Psoas muscle (tissue), 8 donors: ENCODE measurements at places on chromosomes 16 and 17. TPM values are rescaled to one million over a fixed set of nuclear protein-coding genes. Genes with fewer than 3 reads are reported as not detected.

The CCDC200 gene
- total RNA-seq = not detected

- DNase-seq = no peak
- no peaks in the 10 kb centered on the region for H3K36me3 ChIP-seq
- no peak overlapping the region for H3K4me3 ChIP-seq
These were observed 122.4 kb upstream of the NUDT7 start for GRCh38 chr16:77599793-77600415.

- peaks cover 4% of the 10 kb centered on the region for H3K4me1 ChIP-seq
- no peak for DNase-seq
- no peak overlapping the region for H3K4me3 ChIP-seq
- no peaks in the 10 kb centered on the region for H3K36me3 ChIP-seq
- H3K27me3 ChIP-seq = no peaks in the 10 kb centered on the region
These were observed 565.6 kb downstream of the WWOX start for GRCh38 chr16:78664811-78665772.

- no peak overlapping the region for H3K27ac ChIP-seq
- H3K4me3 ChIP-seq = no peak overlapping the region
- no peaks in the 10 kb centered on the region for H3K36me3 ChIP-seq
- H3K4me1 ChIP-seq = no peaks in the 10 kb centered on the region
These were observed 30.6 kb downstream of the RPTOR start for GRCh38 chr17:80575057-80575875.

GRCh38 chr16:87960852-87961251 lies 9.6 kb downstream of the BANP start:
- peaks cover 11% of the 10 kb centered on the region for H3K36me3 ChIP-seq
- H3K27me3 ChIP-seq = no peaks in the 10 kb centered on the region
- peaks cover 15% of the 10 kb centered on the region for H3K4me1 ChIP-seq
- no peak for DNase-seq
- H3K27ac ChIP-seq = no peak overlapping the region

GRCh38 chr16:76897816-76898215 lies 293.2 kb upstream of the MON1B start:
- no peaks in the 10 kb centered on the region for H3K27me3 ChIP-seq
- H3K4me3 ChIP-seq = no peak overlapping the region
- no peaks in the 10 kb centered on the region for H3K4me1 ChIP-seq
- no peaks in the 10 kb centered on the region for H3K36me3 ChIP-seq
- H3K27ac ChIP-seq = no peak overlapping the region
- no peak for DNase-seq
